Activated B cell treated with CpG ODN at 0.5 μM for 24 hours (primary cell): ENCODE measurements at places on chromosomes 13 and 19. TPM values are rescaled to one million over a fixed set of nuclear protein-coding genes. Genes with fewer than 3 reads are reported as not detected.
A peak's percentile ranks its signal among the peaks of the same experiment; 100 is the strongest.

GRCh38 chr19:12669270-12670158 lies 2.9 kb downstream of the WDR83 start:
- no peaks in the 10 kb centered on the region for H3K27me3 ChIP-seq
- peak overlapping the region; percentile 97 for H3K4me3 ChIP-seq
- H3K36me3 ChIP-seq, result peaks cover 50% of the 10 kb centered on the region
- peaks cover 64% of the 10 kb centered on the region for H3K4me1 ChIP-seq
- peak overlapping the region; percentile 100 for H3K27ac ChIP-seq

PRR22 gene
- total RNA-seq, result 7.5 and 9.8 TPM in 2 replicates

MCEMP1 gene
- not detected in 2 replicates for total RNA-seq

- H3K27me3 ChIP-seq, result no peaks in the 10 kb centered on the region
- peaks cover 82% of the 10 kb centered on the region for H3K36me3 ChIP-seq
- H3K4me1 ChIP-seq, result no peaks in the 10 kb centered on the region
- no peak overlapping the region for H3K27ac ChIP-seq
- no peak overlapping the region for H3K4me3 ChIP-seq
Observed at GRCh38 chr19:39377373-39378362, 13.2 kb downstream of the PAF1 start.

GRCh38 chr13:101204270-101205020 lies 211.9 kb downstream of the NALCN start:
- H3K27me3 ChIP-seq, result no peaks in the 10 kb centered on the region
- no peaks in the 10 kb centered on the region for H3K4me1 ChIP-seq
- no peak overlapping the region for H3K4me3 ChIP-seq
- no peaks in the 10 kb centered on the region for H3K36me3 ChIP-seq
- no peak for DNase-seq

DNA sequence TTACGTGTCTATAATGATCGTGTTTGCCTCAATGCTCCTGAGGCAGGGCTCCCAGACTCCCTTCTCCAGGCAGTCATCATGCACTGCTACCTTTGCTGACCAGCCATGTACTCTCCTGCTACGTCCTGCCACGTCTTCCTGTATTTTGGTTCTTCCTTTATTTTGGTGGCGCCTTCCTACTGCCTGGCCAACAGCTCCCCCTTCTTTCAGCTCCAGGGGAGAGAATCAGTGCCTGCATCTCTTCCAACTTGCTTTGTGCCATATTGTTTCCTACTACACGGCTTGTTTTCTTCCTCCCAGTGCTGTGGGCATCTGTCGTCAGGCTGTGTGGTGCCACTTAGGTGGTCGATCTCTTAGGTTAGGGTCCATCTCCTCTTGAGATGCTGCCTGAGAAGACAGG lies 96.2 kb downstream of the FGF9 start:
- no peak overlapping the region for H3K27ac ChIP-seq
- no peaks in the 10 kb centered on the region for H3K4me1 ChIP-seq
- no peak overlapping the region for H3K4me3 ChIP-seq
- no peak for DNase-seq
- no peaks in the 10 kb centered on the region for H3K36me3 ChIP-seq
